Gastrocnemius medialis (tissue), 4 donors: ENCODE measurements at places on chromosomes 13 and 19.

DNA sequence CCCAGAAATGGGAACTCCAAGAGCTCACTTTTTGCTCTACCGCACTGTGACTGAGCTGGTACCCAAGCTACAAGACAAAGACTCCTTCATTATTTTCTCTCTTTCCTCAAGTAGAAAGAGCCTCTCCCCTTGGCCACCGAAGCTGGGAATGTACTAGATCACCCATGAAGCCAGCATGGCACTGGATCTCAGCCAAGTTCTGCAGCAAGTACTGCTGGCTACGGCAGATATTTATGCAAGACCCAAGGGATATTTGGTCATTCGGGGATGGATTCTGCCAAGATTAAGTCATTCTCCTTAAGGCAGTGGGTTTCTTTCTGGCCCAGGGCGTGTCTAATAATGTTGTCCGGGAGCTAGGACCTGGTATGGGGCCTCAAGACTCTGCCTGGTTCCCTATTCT, 633.5 kb downstream of the SLITRK1 start:
- DNase-seq = no peak

DNA sequence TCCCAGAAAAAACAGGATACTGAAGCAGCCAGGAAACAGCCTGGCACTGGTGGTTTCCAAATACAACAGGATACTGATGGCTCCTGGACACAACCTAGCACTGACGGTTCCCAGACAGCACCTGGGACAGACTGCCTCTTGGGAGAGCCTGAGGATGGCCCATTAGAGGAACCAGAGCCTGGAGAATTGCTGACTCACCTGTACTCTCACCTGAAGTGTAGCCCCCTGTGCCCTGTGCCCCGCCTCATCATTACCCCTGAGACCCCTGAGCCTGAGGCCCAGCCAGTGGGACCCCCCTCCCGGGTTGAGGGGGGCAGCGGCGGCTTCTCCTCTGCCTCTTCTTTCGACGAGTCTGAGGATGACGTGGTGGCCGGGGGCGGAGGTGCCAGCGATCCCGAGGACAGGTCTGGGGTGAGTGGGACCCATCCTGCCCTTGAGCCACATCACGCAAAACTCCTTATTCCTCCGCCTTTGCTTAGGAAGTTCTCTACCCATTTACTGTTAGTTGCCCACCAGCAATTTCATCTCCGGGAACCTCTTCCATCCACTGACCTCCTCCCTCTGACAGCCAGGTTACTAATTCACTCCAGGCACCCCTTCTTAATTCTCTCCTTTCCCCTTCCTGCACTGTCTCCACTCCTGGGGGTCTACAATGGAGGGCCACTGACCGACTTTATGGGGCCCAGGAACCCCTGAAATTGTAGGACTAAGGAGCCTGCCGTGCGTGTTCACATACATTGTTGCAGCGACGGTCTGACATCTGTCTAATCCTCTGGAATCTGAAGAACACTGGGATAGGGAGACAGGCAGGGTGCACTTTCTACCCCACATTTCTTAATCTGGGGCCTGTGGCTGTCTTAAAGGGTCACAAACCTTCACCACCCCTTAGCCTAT, 1.2 kb downstream of the ITPKC start:
- DNase-seq = peak; percentile 52

DNA sequence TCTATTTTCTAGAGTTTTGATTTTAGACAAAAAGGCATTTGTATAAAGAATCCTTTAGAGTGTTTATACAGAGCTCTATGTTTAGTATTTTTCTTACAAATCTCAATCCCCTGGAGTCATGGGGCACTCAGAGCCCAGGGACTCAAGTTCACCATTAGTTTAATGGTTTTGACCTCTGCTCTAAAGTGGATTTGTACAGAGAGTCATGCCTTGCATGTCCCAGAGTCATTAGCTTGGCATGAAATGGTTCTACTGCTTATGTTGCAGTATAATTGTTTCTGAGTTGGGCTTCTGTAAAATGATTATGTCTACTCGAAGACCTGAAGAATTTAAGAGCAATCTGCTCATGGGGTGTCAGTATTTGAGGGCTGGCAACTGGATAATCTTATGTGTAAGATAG, 406.2 kb downstream of the DLEU7 start:
- no peak for DNase-seq

- no peak for DNase-seq
Observed at GRCh38 chr19:16955161-16955560, 66.4 kb downstream of the F2RL3 start.

DNA sequence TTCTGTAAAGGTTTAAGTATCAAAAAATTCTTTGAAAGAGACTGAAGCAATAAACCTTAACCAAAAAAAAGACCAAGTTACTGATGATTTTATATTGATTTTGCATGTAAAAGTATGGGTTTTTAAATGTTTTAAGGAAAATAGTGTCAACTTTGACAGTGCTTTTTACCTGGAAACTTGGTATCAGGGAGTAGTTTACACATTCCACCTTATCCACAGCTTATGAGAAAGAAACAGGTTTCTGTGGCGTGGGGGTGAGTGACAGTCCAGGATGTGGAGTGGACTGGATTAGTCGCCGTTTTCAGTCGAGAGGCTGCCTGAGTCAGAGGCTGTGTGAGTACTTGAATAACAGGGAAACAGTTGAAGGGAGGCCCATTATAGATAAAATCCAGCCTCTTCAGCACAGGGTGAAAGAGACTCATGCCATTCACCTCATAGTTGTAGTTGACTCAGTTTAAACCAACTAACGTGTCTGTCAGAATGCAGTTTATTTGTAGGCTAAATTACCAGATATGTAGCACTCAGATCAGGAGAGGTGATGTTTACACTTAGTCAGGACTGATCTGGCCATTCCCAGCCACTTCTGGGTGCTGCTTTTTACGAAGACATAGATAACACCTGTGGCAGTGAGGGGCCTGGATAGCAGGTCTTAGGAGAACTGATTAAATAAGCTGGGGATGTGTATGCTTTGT, 595 bp upstream of the GPR183 start:
- DNase-seq = no peak

GRCh38 chr19:10461047-10461949, 41.0 kb downstream of the PDE4A start:
- peak; percentile 94 for DNase-seq
